Left kidney (tissue), 8 donors: ENCODE measurements at places on chromosomes 2 and 18. TPM values are rescaled to one million over a fixed set of nuclear protein-coding genes. Genes with fewer than 3 reads are reported as not detected.

GRCh38 chr2:27581417-27582128 lies 1.3 kb upstream of the ZNF512 start:
- no peak for DNase-seq

The NT5C1B gene
- polyA plus RNA-seq, result 1.5 TPM

The LTBP1 gene
- 85.2 TPM for polyA plus RNA-seq

GRCh38 chr2:37711308-37711731 lies 39.9 kb upstream of the CDC42EP3 start:
- DNase-seq, result no peak

The CBLN2 gene
- polyA plus RNA-seq, result 16.4 TPM

DNA sequence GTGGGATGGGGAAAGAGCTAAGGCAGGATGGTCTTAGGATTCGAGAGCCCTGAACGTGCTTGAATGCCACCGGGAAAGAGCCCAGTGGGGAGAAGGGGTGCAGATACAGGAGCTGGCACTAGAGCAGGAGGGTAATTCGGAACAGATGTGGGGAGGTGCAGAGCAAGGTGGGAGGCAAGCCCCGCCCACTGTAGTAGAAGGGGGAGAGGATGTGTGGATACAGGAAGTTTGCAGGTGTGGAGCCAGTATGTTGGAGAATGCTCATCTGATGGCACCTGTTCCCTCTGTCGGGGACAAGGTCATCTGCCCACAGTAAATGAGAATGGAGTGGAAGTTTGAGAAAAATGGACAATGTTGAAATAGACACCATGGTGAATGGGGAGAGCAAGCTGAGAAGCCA lies 28.8 kb downstream of the CHST10 start:
- DNase-seq, result no peak
